ENCODE measurements at places on chromosomes 2 and 18. TPM values are rescaled to one million over a fixed set of nuclear protein-coding genes. Genes with fewer than 3 reads are reported as not detected.

LRP2 gene
- total RNA-seq = 164 TPM

ANKRD53 gene
- total RNA-seq = 1.5 TPM

EMILIN1 gene
- 23.2 TPM for total RNA-seq

DNA sequence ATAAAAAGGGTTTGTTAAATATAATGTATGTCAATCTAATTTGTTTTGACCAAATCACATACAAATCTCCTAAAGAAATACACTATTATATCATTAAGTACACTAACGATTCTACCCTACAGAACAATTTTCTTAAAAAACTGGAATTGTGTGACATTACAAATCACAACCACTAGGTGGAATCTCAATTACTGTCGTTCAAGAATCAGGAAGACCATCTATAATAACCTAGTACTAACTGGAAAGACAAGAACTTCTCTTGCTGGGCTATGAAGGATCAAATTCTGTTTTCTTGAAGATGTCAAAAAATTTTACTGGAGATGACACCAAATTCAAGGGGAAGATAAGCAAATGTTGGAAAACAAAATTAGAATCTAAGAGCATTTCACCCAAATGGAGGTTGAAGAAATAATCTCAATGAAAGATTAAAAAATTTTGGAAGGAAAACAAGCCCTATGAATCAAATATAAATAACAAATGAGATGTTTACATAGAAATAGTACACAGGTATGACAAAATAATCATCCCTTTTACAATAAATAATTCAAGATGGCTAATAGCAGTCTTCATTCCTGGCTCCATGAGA lies 110.9 kb downstream of the STK39 start:
- no peak for DNase-seq

- no peak for DNase-seq
Observed at GRCh38 chr2:174465327-174465726, 21.5 kb downstream of the GPR155 start.

TGFBRAP1 gene
- total RNA-seq = 53.2 TPM

MDH1B gene
- total RNA-seq = 14.7 TPM

HAAO gene
- 3.6 TPM for total RNA-seq

DNA sequence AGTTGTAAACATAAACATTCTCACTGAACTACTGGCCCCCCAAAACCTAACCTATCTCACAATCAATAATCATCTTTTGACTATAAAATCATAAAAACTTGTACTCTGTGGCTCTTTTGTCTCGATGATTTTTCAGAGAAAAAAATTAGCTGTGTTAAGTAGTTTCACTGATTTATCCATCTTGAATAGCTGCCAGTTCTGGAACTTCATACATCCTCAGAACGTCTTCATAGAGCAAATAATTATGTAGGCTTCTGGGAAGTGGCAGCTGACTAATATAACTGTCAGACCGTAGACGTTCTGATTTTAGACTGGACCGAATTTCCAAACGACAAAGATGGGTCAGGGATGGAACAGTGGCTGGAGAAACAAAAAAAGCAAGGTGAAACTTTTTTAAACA lies 97.3 kb upstream of the CHAC2 start:
- DNase-seq = no peak

DNA sequence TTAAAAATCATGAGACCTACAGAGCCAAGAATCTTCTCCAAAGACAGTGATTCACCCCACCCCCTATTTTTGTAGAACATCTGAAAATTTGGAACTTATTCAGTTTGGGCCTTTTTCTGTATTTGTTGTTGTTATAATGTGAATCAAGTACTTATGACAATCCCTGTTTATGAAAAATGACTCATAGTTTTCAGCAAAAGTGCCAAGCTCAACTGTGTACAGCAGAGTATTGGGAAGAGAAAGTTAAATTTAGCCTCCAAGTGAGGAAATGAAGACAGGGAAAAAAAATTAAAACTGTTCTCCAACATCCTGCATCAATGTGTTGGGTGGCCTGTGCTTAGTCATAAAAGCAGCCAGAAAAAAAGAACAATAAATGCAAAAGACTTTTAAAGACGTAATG lies 46.2 kb downstream of the LRATD1 start:
- no peak for DNase-seq

CFAP65 gene
- 1.3 TPM for total RNA-seq

GRCh38 chr18:22465859-22466457 lies 48.2 kb upstream of the CTAGE1 start:
- DNase-seq = peak; percentile 80

GRCh38 chr2:72524071-72524470 lies 301.8 kb downstream of the EXOC6B start:
- no peak for DNase-seq

DNA sequence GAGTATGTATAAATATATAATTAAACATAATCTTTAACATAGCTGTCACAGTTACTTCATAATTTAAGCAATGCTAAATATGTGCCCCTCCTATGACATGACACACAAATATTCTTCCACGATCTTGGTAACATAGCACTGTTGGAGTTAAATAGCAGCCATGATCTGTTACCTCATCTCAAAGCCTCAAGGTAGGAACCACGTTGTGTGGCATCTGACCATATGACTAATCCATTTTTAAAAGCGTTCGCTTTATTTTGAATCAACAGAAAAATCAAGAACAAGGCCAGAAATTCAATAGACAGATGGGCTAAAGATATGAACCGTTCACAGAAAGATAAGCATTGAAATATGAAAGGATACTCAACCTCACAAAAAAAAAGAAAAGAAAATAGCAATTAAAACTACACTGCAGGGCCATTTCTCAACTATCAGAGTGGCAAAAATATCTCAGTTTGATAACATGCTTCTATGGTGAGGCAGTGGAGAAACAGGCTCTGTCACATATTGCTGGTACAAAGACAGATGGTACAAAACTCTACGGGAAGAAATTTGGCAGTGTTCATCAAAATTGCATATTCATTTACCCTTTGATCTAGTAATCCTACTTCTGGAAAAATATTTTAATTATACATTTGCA lies 105.9 kb downstream of the TMX3 start:
- no peak for DNase-seq

DNA sequence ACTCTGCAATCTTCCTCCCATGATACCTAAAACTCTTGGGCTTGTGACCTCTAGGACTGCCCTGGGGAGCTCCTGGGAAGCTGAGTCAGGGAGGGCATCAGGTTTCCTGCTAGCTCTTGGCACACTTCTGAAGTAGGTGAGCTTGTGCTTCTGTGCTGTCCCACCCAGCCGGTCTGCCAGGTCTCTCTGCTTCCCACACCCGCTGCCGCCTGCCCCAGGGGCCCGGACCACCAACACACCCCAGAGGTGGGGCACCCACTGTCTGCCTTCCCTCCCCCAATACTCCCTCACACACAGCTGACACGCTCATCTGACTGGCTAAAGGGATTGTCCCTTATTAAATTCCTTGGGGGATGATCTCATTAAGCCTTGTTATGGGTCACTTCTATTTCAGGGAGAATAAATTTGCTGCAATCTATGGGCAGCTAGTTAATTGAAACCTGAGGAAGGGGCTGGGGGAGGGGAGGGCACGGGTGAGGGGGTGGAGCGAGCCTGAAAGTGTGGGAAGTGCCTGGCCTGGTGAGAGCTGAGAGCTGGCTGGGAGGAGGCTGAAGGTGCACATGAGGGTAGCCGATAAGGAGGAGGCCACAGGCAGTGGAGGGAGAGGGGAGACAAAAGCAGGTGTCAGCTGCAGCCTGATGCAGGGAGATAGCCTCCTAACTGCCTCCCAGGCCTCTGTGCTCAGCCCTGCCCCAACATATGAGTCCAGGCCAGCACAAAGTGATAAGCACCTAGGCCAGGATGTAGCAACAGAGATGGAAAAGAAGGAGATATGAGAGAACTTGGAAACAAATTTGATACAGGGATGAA lies 48.8 kb downstream of the HAUS1 start:
- peak; percentile 78 for DNase-seq

AQP12A gene
- total RNA-seq = not detected

DNA sequence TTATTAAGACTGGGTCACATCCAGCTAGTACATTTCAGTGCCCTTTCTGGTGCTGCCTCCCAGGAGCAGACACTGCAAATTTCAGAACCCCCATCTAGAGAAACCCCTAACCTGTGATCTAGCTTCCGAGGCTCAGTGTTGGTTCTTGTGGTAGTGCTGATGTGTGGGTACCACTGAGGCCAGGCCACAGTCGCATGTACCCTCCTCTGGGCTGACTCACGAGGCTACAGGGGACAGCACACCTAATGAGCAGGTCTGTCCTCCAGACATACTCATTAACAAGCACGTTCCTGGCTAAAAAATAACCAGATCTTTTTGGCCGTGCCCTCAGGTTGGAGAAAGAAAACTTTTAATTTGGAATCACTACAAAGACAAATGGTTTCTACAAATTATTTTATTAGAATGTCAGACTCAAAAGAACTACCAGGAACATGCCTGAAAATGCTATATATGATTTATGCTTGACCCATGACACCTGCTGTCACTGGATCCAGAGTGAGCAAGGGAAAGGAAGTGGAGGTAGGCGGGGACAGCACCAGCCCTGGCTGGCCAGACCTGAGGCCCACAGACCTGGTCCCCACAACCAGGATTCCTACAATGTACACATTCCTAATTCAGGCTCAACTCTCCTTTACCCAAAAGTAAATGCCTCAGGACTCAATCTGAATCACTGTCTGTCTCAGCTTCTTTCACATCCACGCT lies 8.5 kb downstream of the CIAO1 start:
- DNase-seq = no peak

DNA sequence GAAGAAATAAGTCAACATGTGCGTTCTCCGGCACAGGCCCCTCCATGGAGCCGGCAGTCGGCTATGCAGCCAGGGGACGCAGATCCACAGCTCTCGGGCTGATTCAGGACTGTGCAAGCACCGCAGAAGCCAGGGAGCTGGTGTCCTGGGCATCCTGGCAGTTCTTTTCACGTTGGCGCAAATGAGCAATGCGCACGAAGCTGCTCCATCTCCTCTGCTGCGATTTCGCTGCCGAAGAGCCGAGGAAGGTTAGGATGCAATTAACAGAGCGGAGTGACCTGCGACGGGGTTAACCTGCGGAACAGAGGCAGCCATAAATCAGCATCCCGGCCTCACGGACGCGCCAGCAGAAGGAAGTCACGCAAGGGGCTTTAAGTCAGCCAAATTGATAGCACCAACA lies 107.1 kb upstream of the POU3F3 start:
- DNase-seq = no peak

LYG1 gene
- total RNA-seq = 2.0 TPM

GRCh38 chr2:6750411-6751158 lies 115.1 kb downstream of the CMPK2 start:
- no peak for DNase-seq

MAL gene
- 16.1 TPM for total RNA-seq

- no peak for DNase-seq
Observed at GRCh38 chr2:181411105-181411849, 45.9 kb upstream of the ITGA4 start.

DNA sequence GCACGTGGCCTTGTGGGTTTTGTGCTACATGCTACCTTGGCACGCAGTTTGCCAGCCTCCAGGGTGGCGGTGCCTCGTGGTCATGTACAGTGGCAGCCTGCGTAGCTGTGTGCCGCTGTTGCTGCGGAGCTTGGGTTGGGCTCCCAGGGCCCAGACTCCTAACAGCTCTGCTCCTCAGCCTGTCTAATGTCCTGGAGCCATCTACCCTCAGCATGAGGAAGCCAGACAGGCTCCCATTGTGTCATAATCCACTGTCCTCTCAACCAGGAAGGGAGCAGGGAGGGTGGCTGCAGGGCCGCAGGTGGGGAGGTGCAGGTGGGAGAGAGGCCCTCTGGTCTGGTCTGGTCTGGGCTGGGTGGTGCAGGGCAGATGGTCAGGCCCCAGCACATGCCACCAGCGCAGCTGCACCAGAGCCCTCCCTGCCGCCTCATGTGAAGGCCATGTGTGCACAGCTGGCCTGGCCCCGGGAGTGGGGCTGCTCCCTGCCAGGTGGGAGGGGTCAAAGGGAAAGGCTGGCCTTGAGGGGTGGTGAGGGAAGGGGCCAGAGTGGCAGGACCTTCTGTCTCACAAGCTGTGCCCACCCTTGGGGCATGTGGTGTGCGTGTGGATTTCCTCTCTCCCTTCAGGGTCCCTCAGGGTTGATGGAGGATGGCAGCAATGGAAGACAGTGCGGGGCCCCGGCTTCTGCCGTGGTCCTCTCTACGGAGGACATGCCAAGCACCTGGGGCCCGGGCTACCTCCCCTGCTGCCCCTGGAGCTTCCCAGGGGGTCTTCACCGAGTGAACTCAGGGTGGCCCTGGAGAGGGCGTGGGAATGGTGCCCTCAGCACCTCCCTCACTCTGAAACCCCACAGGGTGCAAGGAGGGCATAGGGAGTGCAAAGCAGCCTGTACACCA lies 4.8 kb downstream of the ATOH8 start:
- no peak for DNase-seq

DNA sequence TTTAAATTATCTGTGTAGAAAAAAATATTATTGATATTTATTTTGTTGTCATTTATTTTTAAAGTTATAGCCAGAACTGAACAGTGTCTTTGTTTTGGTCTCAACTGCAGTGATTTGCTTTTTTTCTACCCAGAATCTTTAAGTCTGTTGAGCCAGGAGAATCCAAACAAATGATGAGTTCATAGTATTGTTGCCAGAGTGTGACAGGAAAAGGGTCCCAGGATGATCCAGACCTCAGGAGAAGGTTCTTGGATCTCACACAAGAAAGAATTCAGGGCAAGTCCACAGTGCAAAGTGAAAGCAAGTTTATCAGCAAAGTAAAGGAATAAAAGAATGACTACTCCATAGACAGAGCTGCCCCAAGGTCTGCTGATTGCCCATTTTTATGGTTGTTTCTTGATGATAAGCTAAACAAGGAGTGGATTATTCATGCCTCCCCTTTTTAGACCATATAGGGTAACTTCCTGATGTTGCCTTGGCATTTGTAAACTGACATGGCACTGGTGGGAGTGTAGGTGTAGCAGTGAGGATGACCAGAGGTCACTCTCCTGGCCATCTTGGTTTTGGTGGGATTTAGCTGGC lies 127.1 kb downstream of the AGPS start:
- DNase-seq = no peak

GRCh38 chr2:24509425-24509824 lies 18.4 kb downstream of the NCOA1 start:
- no peak for DNase-seq

SLC4A3 gene
- 1.2 TPM for total RNA-seq

- DNase-seq = no peak
Observed at GRCh38 chr18:12911929-12912703, 28.1 kb upstream of the PTPN2 start.

Data from thyroid gland (tissue), 4 donors.